ENCODE measurements at places on chromosomes 3 and 15.

DNA sequence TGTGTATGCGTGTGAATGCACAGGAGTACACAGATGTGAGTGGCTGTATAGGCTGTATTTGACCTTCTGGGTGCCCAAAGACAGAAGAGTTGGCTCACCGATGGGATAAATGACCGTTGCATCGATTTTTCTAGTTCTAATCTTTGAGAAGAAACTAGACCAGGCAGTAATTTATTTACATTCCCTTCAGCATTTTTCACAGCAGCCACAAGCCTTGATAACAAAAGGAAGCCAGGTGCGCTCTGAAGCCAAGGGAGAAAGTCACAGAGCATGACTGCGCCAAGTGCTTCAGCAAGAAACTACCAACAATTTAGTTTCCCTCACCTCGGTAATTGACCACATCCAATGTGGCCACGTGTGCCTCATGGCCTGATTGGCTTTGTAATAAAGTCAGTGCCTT is 5.9 kb upstream of the FAM3D start:
- DNase-seq, result no peak

- DNase-seq, result no peak
Measured at GRCh38 chr15:29589416-29589815, 232.9 kb downstream of the TJP1 start.

GRCh38 chr3:25468866-25469319 is 40.8 kb downstream of the RARB start:
- DNase-seq, result no peak

GRCh38 chr3:196063456-196063855 is 18.4 kb downstream of the TFRC start:
- DNase-seq, result no peak

- peak; percentile 54 for DNase-seq
Measured at GRCh38 chr15:40928821-40929659, at the start of gene DLL4. TSS of gene DLL4 (plus strand) at chr15:40929340. CDS start at chr15:40929669, 329 bp downstream.

All from SW 1271 (cell line).